ENCODE measurements at places on chromosomes 16 and 17.

GRCh38 chr17:63956296-63956920 lies 16.3 kb downstream of the SCN4A start:
- no peak for DNase-seq

DNA sequence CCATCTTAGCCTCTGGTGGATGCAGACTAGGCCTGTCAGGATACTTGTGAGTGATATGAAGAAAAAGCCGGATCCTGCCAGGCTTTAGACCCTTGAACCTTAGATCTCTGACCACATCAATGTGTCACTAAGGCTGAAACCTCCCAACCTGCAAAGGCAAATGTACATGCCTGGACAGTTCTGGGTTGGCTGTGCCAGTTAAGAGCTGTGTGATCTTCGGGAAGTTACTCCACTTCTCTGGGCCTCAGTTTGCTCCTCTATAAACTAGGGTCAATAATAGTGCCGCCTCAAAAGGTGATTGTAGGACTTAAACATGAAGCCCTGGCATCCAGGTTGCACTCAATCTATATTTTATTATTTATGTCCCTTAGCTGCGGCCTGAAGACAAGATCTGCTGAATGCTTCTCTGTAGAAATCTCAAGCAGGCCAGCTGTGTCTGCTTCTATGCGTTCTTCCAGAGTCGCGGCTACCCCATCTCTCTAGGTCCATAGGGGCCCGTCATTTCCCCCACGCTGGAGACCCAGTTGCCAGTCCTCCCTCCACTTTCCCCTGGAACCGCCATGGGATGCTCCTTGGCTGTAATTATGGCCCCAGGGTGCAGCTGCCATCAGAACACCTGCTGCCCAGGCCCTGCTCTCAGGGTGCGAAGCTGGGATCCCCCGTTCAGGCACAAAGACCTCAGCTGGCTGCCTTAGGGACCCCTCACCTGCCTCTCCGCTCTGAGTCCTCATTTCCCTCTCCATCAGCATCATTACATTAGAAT lies 50.2 kb downstream of the AKAP1 start:
- no peak for DNase-seq

GRCh38 chr16:4358831-4359561 lies 7.9 kb upstream of the PAM16 start:
- DNase-seq = peak; percentile 42

DNA sequence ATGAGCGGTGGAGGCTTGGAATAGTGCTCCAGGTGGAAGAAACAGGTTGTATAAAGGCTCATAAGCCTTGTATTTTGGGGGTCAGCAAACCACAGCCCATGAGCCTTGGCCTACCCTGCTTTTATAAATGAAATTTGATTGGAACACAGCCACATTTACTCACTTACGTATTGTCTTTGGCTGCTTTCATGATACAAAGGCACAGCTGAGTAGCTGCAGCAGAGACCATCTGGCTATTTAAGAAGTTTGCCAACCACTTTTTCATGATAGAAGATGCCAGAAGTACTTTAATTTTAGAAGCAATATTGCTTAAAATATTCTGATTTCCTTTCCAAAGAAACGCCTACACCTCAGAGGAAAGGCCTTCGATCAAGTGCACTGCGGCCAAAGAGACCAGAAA lies 73.8 kb downstream of the C17orf58 start:
- DNase-seq = no peak

GRCh38 chr16:88561485-88562359 lies 8.5 kb upstream of the ZC3H18 start:
- DNase-seq = peak; percentile 26

DNA sequence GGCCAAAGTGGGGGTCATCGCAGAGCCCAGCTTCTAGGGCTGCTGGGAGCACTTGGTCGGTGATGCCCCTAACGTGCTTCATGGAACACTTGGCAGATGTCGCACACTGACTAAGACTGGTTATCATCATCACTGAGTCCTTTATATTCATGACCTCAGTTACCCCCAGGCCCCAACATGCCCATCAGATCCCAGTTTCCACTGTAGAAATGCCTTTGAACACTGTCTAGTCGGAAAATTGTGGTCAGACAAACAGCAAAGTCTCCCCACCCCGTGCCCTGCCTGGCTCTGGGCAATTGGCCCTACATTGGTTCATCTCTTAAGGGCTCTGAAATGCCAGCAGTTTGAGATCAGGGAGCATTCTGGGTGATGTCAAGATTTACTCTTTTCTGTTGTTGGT lies 51.3 kb downstream of the NKD1 start:
- no peak for DNase-seq

DNA sequence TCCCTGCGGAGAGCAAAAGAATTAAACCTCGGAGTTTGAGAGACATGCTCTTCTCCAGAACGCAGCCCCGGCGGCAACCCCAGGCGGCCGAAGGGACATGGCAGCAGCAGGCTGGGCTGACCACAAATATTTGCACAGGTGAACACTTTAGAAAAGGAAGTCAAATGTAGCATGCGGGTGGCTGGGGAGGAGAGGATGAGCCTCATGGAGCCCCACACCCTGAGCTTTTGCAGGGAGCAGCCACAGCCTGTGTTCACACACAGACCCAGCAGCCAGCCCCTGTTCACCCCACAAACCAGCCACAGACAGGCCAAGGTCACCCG lies 17.8 kb downstream of the HS3ST6 start:
- no peak for DNase-seq

DNA sequence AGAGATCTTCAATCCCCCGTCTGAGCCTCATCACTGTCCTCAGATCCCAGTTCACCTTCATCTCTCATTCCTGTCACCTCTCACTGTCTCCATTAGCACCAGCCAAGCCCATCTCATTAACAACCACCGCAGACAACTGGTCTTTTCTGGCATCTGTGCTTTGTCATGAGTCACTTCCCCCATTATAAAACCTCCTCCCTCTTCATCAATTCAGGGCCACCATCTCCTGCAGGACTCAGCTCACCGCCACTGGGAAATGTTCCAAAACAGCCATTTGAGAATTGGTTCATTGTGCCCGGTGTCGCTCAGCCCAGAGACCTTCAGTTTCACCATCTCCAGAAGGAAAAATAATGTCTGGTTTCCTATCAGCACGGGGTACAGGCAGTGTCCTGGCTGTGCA lies 56.9 kb upstream of the TEKT3 start:
- DNase-seq = no peak

DNA sequence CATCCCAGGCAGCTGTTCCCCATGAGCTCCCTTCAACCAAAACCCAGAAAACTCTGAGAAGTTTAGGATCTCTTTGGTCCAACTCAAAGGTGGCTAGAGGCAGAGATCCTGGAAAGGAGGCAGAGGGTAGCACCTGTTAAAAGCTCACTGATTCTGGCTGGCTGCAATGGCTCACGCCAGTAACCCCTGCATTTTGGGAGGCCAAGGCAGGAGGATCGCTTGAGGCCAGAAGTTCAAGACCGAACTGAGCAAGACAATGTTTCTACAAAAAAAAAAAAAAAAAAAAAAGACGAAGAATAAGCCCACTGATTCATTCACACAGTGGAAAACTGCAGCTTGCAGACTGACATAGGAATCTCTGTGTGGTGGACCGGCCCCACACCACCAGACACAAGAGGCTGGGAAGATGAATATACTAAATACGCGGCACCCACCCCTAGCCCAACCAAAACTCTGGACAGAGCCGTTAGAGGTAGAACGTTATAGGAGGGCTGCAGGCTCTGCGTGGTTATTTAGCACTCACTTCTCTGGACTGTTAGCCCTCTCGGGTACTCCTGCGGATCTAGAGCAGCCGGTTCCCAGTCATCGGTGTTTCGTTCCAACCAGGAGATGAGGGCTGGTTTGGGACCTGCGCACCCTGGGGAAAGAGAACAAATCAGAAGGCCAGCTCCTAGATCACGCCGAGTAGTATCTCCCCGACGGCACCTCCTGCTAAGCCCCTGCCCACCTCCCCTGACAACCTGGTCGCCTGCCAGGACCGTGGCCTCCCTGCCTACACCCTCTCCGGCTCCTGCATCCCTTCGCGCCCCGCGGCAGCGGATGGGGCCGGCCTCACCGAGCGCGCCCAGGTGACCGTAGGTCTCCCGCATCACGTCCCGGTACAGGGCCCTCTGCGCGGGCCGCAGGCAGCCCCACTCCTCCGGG lies 925 bp downstream of the ZNF689 start:
- peak; percentile 42 for DNase-seq

GRCh38 chr16:60107437-60107836 lies 1373.3 kb upstream of the GOT2 start:
- no peak for DNase-seq

- no peak for DNase-seq
These were observed 69.4 kb downstream of the RPH3AL start for GRCh38 chr17:282912-283882.

DNA sequence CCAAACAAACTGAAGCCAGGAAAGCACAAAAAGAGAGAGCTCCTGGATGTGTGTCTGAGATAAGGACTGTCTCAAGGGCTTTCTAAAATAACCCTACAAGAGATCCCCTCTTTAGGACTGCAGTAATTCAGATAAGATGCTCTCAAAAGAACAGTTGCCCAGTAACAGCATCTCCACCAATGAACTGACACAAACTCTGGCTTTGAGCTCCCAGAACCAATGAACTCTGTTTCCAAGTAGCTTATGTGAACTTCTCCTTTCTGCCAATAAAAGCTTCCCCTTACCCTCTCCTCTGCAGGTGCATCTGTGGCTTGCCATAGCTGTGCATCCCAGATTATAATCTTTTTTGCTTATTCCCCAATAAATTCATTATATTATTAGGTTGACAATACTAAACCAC lies 421.5 kb downstream of the SLC39A11 start:
- no peak for DNase-seq

- DNase-seq = no peak
These were observed 3.4 kb downstream of the CHST6 start for GRCh38 chr16:75491876-75492275.

GRCh38 chr17:31226950-31227349 lies 70.1 kb downstream of the OMG start:
- DNase-seq = no peak

DNA sequence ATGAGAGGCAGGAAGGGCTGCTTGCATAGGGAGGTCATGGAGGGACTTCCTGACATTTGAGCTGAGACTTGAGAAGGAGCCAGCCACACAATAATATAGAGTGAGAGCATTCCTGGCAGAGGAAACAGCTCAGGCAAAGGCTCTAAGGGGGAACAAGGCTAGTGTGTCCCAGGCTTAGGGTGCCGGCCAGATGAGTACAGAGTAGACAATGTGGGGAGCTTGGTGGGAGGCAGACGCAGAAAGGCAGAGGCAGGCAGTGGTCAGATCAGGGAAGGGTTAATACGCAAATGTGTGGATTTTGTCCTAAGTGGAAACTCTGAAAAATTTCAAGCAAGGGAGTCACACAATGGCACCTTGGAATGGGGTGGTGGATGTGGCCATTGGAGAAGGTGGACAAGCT lies 31.3 kb downstream of the CD300LB start:
- DNase-seq = no peak

GRCh38 chr16:4737545-4737944 lies 3.2 kb downstream of the DNAAF8 start:
- no peak for DNase-seq

DNA sequence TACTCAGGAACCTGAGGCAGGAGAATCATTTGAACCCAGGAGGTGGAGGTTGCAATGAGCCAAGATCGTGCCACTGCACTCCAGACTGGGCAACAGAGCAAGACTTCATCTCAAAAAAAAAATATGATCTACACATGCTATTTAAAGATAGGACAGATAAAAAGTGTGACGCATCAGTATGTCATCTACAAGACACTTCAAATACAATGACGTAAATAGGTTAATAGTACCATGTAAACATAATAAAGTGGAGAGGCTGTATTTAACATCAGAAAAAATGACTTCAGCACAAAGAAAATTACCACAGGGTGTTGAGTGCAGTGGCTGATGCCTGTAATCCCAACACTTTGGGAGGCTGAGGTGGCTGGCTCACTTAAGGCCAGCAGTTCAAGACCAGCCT lies 20.2 kb downstream of the ZNF778 start:
- DNase-seq = no peak

DNA sequence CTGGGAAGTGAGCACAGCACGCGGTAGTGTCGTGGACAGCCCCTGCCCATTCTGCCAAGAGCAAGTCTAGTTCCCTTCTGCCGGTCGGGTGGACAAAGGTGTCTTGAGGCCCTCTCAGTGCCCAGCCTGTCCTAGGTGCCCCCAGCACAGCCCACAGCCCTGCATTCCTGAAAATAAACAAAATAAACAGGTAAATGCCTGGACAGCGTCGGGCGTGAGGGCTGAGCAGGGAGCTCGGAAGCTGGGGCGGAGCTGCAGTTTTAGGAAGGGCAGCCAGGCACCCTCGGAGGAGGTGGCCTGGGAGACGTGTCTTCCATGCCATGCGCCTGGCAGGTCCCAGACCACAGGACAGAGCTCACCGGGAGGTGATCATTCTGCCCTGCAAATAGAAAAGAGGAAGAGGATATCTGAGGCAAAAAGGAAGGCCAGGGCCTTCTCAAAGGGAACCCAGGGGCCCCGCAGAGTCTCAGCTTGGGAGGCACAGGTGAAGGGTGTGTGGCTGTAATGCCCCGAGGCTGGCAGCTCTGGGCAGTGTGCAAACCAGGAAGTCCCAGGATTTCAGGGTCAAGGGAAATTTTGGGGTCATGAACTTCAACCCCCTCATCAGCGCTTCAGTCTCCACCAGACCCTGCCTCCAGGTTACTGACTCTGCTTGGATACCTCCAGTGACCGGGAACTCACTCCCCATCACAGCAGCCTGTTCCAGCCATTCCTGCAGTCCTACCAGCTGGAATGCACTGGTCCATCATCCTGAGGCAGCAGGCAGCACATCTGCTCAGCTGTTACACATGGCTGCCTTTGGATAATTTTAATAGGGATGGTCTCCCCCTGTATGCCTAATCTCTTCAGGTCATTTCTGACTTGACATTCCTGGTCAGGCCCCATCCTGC lies 1.7 kb downstream of the ZNF469 start:
- no peak for DNase-seq

GRCh38 chr17:29622337-29623282 lies at the start of gene CORO6:
TSS of gene CORO6 (minus strand) at chr17:29622912. CDS start at chr17:29621421, 1,491 bp downstream.
- DNase-seq = no peak

- no peak for DNase-seq
These were observed 1.3 kb downstream of the SERPINF1 start for GRCh38 chr17:1762901-1763898.

- DNase-seq = no peak
These were observed 6.7 kb upstream of the BCAR1 start for GRCh38 chr16:75257886-75258806.

DNA sequence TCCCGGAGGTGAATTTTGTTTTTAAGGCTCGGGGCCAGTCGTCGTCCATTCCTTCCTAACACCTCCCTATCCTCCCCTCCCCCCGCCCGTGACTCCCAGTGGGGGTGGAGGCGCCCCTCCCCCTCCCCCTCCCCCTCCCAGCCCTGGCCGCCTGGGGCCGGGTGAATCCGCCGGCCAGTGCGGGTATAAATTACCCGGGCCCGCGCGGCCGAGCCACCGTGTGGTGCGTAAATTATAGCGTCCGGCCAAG lies 2.0 kb upstream of the GSE1 start:
- DNase-seq = no peak

GRCh38 chr16:59719121-59719520 lies 985.0 kb upstream of the GOT2 start:
- no peak for DNase-seq

GRCh38 chr17:16258901-16259300 lies 41.9 kb downstream of the PIGL start:
- no peak for DNase-seq

GRCh38 chr16:46954562-46954961 lies 18.9 kb downstream of the DNAJA2 start:
- no peak for DNase-seq

All from stimulated activated CD4-positive, alpha-beta T cell treated with anti-CD3 and anti-CD28 coated beads, TNF-alpha, amount 100 ng/mL, for 1 hour (primary cell).